ENCODE measurements at places on chromosomes 6 and 20.

DNA sequence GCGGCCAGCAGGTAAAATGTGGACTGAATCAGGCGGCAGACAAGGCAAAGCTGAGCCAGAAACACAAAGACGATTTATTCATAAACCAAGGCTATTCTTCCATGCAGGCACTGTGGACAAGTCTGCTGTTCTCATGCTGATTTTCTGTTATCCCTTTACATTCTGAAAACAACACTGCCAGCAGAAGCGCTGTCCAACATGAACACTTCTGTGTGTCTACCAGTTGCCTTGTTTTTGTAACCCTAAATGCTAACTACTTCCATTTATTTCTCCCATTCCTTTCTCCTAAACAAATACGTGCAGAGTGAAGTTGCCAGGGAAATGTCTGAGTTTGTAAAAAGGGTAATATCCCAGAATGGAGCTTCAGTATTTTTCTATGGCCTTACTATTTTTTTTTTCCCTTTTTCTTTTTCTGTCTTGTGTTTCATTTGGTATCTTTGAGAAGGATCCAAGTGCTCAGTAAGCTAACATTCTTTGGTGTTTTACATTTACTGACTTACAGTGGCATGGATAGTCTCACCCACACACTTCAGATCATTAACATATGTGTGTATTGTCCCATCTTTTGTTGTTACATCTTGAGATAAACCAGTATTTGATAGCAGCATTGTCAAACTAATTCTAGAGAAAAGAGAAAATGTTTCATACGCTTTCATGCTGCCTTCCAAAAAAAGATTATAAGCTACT is 1308.9 kb upstream of the MAP3K7 start:
- H3K4me1 ChIP-seq, result no peaks in the 10 kb centered on the region
- DNase-seq, result no peak
- no peak overlapping the region for H3K4me3 ChIP-seq
- no peak overlapping the region for H3K27ac ChIP-seq
- H3K27me3 ChIP-seq, result no peaks in the 10 kb centered on the region

GRCh38 chr6:170134031-170134470 is 156.8 kb downstream of the DLL1 start:
- no peak overlapping the region for H3K4me3 ChIP-seq
- DNase-seq, result no peak
- no peak overlapping the region for H3K27ac ChIP-seq
- H3K27me3 ChIP-seq, result no peaks in the 10 kb centered on the region
- H3K36me3 ChIP-seq, result no peaks in the 10 kb centered on the region

- H3K4me3 ChIP-seq, result no peak overlapping the region
- DNase-seq, result no peak
- H3K4me1 ChIP-seq, result peaks cover 4% of the 10 kb centered on the region
Observed at GRCh38 chr20:10357974-10358373, 76.0 kb downstream of the MKKS start.

DNA sequence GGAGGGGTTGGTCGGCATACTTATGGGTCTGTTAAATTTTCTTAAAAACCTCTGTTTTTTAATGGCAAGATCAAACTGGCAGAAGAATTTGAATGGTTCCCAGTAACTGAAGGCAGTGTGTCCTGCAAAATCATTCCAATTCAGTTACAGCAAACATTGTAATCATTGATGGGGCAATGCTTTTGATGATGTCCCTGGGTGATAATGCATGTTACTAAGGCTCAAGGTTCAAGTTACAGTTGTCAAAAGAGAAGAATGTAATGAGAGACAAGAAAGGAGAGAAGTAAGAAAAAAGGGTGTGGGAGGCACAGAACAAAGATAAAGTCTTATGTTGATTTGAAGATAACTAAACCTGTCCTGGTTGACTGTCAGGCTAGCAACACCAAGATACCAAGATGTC is 54.9 kb downstream of the CEP162 start:
- peaks cover 11% of the 10 kb centered on the region for H3K36me3 ChIP-seq
- H3K4me1 ChIP-seq, result no peaks in the 10 kb centered on the region
- DNase-seq, result no peak
- H3K27me3 ChIP-seq, result no peaks in the 10 kb centered on the region

GRCh38 chr20:5488823-5489222 is 172.1 kb upstream of the PROKR2 start:
- H3K27ac ChIP-seq, result no peak overlapping the region
- DNase-seq, result no peak
- H3K4me1 ChIP-seq, result peaks cover 16% of the 10 kb centered on the region
- H3K36me3 ChIP-seq, result no peaks in the 10 kb centered on the region

DNA sequence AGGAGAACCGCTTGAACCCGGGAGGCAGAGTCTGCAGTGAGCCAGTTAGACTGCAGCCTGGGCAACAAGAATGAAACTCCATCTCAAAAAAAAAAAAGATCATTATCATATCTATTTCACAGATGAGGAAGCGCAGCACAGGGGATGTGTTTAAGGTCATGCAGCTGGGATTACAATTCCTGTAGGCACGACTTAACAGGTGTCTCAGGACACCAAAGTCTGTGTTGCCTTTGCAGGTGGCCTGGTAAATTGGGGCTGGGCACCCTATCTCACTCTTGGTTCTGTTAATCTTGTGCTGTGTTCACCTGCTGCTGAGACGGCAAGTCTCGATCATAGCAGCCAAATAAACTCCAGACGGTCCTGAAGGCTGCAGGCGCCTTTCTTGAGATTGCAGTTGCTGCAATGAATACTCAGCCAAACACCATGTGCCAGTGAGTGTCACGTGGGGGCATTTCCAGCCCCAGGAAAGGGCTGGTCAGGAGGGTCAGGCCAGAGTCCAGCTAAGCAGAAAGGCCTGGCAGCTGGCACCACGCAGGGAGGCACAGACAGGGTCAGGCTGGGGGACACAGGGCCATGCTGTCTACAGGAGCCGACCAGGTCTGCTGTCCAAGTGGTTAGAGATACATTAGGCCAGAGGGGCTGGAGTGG is 55.8 kb downstream of the FGD2 start:
- DNase-seq, result no peak
- peaks cover 9% of the 10 kb centered on the region for H3K4me1 ChIP-seq
- H3K36me3 ChIP-seq, result no peaks in the 10 kb centered on the region
- no peak overlapping the region for H3K27ac ChIP-seq
- no peak overlapping the region for H3K4me3 ChIP-seq
- no peaks in the 10 kb centered on the region for H3K27me3 ChIP-seq

GRCh38 chr6:14659841-14660240 is 542.3 kb downstream of the CD83 start:
- H3K27ac ChIP-seq, result no peak overlapping the region
- peaks cover 42% of the 10 kb centered on the region for H3K4me1 ChIP-seq
- no peak overlapping the region for H3K4me3 ChIP-seq
- no peaks in the 10 kb centered on the region for H3K36me3 ChIP-seq
- peaks cover 14% of the 10 kb centered on the region for H3K27me3 ChIP-seq

DNA sequence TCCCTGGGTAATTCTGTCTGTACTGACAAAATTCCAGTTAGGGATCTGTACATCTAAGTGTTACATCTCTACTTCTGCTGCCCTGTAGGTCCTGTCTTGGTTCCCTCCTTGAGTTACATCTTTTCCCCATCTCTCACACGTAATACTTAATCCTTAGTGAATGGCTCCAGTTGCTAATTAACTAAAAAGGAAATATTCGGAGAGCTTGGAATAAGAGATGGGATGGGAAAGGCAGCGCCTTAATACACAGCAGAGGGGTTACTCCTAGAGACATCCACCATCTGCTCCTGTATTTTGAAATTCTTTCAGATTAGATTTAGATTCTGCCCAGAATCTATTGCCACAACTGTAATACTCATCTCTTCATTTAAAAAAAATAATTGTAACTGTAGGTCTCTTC is 384.0 kb downstream of the SAMD5 start:
- no peaks in the 10 kb centered on the region for H3K27me3 ChIP-seq
- H3K27ac ChIP-seq, result no peak overlapping the region
- no peaks in the 10 kb centered on the region for H3K36me3 ChIP-seq

DNA sequence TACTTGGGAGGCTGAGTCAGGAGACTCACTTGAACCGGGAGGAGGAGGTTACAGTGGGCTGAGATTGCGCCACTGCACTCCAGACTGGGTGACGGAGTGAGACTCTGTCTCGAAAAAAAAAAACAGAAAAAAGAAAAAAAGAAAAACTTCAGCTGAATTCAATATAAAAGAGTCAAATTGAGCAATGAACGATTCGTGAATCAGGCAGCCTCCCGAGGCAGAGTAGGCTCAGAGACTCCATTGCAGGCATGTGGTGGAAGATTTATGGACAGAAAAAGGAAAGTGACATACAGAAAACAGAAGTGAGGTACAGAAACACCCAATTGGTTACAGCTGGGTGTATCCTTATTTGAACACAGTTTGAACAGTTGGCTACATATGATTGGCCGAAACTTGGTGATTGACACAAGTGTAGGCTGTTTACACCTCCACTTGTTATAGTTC is 56.3 kb downstream of the HLA-DPB1 start:
- DNase-seq, result no peak
- peaks cover 20% of the 10 kb centered on the region for H3K4me1 ChIP-seq
- peaks cover 24% of the 10 kb centered on the region for H3K27me3 ChIP-seq
- no peak overlapping the region for H3K27ac ChIP-seq
- no peaks in the 10 kb centered on the region for H3K36me3 ChIP-seq
- no peak overlapping the region for H3K4me3 ChIP-seq
